ENCODE measurements at places on chromosomes 1 and 21. TPM values are rescaled to one million over a fixed set of nuclear protein-coding genes. Genes with fewer than 3 reads are reported as not detected.

Gene KRTAP6-2
- not detected for polyA plus RNA-seq

Gene LRRC38
- polyA plus RNA-seq: 0.03 TPM

Gene AMY2A
- polyA plus RNA-seq: not detected

Gene SLAMF7
- 31.0 TPM for polyA plus RNA-seq

Gene WLS
- polyA plus RNA-seq: 59.5 TPM

Gene SH3BGRL3
- 196 TPM for polyA plus RNA-seq

Gene TMEM79
- polyA plus RNA-seq: 14.2 TPM

Gene CA14
- 0.24 TPM for polyA plus RNA-seq

Gene VASH2
- polyA plus RNA-seq: 0.04 TPM

Gene OR2T2
- not detected for polyA plus RNA-seq

Gene HPDL
- 0.14 TPM for polyA plus RNA-seq

Gene THEMIS2
- polyA plus RNA-seq: 1.3 TPM

Gene OR2L5
- not detected for polyA plus RNA-seq

Gene DCAF6
- polyA plus RNA-seq: 70.0 TPM

Gene F13B
- not detected for polyA plus RNA-seq

Gene FYB2
- polyA plus RNA-seq: not detected

Gene OR6K3
- polyA plus RNA-seq: not detected

Gene MFAP2
- polyA plus RNA-seq: 69.6 TPM

Gene RASSF5
- polyA plus RNA-seq: 2.4 TPM

Gene COL9A2
- polyA plus RNA-seq: 1.6 TPM

Gene CNN3
- polyA plus RNA-seq: 119 TPM

Gene FCN3
- polyA plus RNA-seq: 0.08 TPM

Gene NT5C1A
- not detected for polyA plus RNA-seq

Gene DNAI4
- 3.7 TPM for polyA plus RNA-seq

Gene GNAT2
- 0.23 TPM for polyA plus RNA-seq

Gene LCK
- polyA plus RNA-seq: 0.16 TPM

Gene RIMKLA
- not detected for polyA plus RNA-seq

Gene HRNR
- polyA plus RNA-seq: 0.09 TPM

Gene HSD3B1
- 0.34 TPM for polyA plus RNA-seq

Gene FLAD1
- polyA plus RNA-seq: 51.4 TPM

Gene SLC2A5
- 0.16 TPM for polyA plus RNA-seq

Gene CLCNKB
- 0.10 TPM for polyA plus RNA-seq

Gene KCNT2
- not detected for polyA plus RNA-seq

Gene PROX1
- polyA plus RNA-seq: 0.24 TPM

All from keratinocyte (primary cell).